ENCODE measurements at places on chromosomes 12 and 14.

DNA sequence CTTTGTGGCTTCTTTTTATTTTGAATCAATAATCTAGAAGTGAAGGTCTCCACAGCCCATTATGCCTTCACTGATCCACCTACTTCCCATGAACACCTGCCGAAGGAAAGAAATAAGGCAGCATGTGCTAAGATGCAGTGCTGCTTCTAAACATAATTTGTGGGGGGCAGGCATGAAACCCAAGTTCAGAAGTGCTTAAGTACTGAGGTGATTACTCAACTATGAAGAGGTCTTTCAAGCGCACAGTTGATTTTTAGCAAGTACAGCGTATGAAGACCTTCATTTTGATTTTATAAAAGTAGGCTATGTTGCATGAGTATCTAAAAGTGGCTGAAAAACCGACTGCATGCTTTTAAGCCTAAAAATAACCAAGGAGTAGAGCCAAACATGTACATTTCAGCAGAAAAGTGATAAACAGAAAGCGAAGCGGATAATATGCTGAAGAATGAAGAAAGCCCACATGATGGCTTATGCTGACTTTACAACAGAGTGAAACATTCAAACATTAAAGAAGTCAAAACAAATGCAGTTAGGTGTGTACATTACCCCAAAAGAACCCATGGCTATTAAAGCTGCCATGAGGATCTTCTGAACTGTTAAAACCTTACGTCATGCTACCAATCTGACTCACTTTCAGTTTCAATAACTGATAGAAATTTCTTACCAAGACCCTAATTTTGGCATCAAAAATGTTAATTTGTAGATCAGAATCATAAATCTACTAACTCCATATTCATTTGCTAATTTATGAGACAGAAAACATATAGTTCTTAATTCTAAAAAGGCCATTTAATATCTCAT, 29.3 kb downstream of the KICS2 start:
- no peak for DNase-seq

DNA sequence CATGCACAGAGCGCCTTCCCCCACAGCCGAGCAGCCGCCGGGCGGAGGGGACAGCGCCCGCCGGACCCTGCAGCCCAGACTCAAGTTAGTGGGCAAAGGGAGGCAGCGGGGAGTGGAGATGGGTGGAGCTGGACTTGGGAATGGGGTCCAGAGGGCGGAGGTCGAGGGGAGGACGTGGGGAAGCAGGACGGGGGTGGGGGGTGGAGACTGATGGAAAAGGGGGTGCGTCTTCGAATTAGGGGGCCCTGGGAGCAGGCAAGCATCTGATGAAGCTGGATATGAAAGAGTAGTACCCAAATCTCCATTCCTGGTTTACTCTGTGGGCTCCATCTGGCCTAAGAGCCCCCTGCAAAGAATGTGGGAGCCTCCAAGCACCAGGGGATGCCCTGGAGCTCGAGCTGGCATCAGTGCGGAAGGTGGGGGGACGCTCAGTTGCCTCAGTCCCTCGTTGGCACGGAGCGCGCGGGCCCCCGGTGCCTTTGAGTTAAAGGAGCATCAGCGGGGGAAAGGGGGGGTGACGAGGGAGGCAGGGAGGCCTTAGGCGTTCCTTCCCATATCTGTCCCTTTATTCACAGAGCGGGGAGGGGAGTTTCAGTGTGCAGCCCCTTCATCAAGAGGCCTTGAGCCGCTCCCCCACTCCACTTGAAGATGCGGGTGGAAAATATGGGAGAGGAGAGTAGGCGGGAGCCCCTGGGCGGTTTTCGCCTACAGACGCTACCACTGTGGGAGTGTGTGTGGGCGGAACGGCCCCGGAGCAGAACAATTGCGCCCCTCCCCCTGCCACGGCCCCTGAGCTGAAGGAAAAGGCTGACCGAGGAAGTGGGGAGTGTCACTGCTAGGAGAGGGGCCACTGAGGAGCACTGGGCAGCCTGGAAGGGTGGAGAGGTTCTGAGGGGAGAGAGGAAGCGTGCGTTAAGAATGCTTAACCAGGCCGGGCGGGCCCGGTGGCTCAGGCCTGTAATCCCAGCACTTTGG, 644 bp downstream of the NAB2 start:
- peak; percentile 60 for DNase-seq

- DNase-seq: no peak
Measured at GRCh38 chr14:61107869-61108493, 126.9 kb downstream of the SLC38A6 start.

GRCh38 chr14:77204459-77204771, 22.8 kb downstream of the TMEM63C start:
- DNase-seq: no peak

- DNase-seq: no peak
Measured at GRCh38 chr14:37590428-37591139, 4.5 kb downstream of the FOXA1 start.

- DNase-seq: no peak
Measured at GRCh38 chr12:99019798-99020197, 374.7 kb downstream of the APAF1 start.

- no peak for DNase-seq
Measured at GRCh38 chr14:92459030-92459949, 54.3 kb upstream of the RIN3 start.

GRCh38 chr12:122161682-122162081, 12.3 kb downstream of the IL31 start:
- DNase-seq: no peak

GRCh38 chr12:18992336-18992735, 137.2 kb upstream of the PLEKHA5 start:
- no peak for DNase-seq

DNA sequence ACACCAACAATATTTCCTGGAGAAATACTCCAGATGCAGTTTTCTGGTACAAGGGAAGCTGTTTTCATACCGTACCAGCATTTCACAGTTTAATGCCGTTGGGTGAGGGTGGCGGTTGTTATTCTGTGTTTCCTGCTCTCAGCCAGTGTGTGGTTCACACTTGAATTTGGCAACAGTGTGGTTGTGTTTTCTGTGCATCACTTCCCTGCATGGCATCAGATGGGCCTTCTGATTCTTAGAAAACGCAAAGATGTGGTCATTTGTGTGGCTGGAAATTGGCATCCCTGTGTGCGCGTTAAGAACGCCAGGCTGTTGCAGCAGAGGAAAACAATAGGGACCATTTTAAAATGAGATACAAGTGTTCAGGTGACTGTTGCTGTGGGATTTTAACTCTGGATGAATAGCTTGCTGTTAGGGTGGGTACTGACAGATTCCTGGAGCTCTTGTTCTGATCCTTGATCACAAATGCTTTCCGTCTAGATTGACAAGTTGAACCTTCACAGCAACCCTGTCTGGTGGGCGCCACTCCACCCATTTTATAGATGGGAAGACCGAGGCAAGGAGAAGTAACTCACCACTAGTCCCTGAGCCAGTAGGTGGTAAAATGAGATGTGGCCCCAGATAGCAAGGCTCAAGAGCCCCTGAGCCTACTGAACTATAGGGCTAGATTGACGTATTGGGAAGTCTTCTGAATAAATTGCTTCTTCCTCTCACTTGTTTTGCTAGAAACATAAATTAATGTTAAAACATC, 231.2 kb downstream of the CHST11 start:
- DNase-seq: peak; percentile 33

DNA sequence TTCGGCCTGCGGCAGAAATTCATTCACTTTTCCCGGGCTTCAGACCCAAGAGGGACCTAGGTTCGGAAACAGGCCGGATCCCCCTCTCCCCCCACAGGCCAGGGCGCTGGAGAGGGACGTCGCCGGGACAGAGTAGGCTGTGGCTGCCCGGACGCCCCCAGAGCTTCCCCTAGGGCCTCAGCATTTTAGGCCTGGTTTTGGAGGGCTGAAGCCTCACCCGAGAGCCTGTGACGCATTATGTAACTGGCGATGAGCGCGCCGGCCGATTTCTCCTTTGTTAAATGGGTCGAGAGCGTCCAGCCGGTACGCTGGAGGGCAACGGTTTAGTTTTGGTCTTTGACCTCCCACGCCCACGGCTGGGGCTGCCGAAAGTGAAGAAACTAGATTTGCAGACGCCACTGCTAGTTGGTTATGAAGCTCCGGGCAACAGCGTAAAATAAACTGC, 657 bp downstream of the PEBP1 start:
- DNase-seq: peak; percentile 47

DNA sequence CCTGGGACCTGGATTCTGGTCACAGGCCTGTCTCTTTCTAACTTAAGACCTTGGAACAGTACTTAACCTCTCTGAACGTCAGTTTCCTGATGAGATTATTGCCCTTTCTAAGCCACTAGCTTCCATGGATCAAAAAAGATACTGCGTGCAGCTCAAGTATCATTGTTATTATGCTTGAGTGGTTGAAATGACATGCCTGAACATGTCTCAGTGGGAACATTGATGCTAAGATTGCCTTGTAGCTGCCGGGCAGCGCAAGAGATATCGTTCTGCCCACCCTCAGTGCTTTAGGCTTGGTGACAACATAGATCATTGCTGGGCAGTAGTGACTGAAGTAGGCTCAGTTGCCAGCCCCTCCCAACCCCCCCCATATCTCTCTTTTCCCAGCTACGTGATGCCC, 131.9 kb downstream of the SMOC1 start:
- no peak for DNase-seq

GRCh38 chr12:122859303-122860039, 24.2 kb downstream of the HIP1R start:
- no peak for DNase-seq

DNA sequence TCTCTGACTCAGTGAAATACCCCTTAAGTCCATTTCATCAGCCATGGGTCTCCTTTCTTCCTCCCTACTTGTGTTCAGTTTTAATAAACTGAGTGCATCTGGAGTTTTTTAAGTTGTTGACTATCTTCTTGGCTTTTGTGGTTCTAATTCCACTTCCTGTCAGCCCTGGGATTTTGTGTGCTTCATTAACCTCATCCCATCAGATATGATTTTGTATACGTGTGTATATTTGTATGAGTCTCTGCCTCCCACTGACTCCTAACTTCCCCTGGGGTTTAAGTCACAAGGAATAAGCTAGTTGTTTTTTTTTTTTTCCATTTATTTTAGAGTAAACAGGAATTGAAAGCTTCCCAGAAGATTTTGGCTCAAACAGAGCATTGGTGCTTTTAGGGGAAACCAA, 62.7 kb downstream of the TTLL5 start:
- DNase-seq: no peak

GRCh38 chr14:24849471-24849870, 200.5 kb downstream of the STXBP6 start:
- DNase-seq: no peak

GRCh38 chr14:57492859-57493258, 798 bp downstream of the CCDC198 start:
- no peak for DNase-seq

DNA sequence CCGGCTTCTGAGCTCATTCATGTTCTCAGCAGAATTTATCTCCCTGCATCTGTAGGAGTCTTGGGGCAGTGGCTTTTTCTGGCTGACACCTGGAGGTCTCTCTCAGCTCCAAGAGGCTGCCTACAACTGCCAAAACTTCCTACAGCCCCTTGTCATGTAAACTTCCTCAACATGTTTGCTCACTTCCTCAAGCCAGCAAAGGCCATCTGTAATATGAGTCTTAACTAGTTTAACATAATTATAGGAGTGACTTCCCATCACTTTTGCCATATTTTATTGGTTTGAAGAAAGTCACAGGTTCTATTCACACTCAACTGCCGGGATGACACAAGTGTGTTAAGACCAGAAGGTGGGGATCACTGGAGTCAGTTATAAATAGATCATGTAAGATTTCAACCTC, 194.0 kb downstream of the VRK1 start:
- DNase-seq: no peak

DNA sequence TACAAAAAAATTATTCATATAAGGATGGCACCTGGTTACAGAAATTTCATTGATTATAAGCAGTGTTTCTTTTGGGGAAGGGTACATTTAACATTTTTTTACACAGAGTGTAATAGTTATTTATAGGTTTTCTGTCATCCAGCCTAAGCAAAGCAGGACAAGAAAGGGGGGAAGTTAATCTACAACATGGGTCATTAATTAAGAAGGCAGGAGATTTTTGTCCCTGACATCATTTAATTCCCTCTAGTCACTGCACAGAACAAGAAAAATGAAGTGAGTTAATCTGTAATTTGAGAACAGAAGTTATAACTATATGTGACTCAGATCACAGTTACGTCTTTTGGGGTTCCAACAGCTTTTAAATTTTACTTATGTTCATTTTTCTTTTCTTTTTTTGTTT, 173.4 kb downstream of the PTPRO start:
- DNase-seq: no peak

GRCh38 chr12:122067966-122068365, 10.6 kb upstream of the MLXIP start:
- peak; percentile 29 for DNase-seq

DNA sequence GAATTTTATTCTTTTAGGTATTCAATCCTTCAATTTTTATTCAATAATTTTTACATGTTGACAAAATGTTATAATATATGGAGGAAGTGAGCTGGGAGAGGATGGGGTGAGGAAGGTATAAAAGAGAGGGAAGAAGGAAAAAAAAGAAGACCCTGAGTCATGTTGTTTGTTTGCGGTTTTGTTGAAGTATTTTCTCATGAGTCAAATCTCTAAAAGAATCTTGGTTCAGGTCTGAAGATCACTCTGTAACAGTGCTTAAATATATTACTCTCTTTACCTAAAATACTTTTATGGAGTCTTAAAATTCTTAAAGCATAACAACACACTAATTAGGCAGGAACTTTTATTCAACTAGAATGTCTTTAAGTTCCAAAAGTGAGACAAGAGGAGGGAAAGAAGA, 489.6 kb upstream of the GARIN6 start:
- DNase-seq: no peak

GRCh38 chr12:88648625-88649024, 68.4 kb upstream of the KITLG start:
- DNase-seq: no peak

DNA sequence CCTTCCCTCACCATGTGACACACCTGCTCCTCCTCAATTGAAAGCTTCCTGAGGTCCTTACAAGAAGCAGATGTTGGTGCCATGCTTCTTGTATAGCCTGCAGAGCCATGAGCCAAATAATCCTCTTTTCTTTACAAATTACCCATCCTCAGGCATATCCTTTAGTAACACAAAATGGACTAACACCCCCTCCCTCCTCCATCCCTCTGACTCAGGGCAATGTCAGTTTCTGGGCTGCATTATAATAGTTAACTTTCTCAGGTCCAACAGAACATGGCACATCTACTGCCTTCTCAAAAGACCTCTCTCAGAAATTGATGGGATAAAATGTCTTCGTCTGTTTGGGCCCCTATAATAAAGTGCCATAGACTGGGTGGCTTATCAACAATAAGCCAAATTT, 287.0 kb downstream of the DPF3 start:
- no peak for DNase-seq

- no peak for DNase-seq
Measured at GRCh38 chr12:123465084-123465483, 7.1 kb downstream of the SNRNP35 start.

Measured in activated T-cell treated with anti-CD3 and anti-CD28 coated beads, Interleukin-2, amount 50 U/mL, for 1 hour (primary cell).